ENCODE measurements at places on chromosomes 3 and 15.

DNA sequence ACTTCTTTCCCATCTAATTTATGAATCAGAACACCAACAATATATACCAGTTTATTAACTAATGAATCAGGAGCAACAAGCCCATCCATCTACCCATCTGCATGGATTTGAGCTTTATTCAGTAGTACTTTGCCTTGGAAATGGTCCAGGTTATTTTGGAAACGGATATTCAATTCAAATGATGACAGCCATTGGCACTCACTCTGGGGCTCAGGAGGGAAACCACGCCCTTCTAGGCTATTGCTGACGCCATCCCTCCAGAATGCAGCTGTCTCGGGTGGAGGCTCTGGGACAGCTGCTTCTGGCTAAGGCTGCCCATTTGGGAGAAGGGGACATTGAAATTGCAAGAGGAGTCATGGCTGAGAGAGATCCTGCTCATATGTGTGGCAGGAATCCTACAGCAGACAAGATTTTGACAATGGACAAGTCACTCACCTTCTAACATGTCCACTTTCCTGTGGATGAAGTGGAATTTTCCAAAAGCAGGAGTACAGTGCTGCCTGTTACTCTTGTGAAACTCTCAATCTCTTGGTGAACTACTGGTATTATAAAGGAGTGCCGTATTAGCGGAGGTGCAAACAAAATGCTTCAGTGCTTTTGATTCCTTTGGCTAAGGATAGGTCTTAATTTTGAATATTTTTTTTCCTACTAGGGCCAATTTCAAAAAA, 29.3 kb upstream of the TRAK1 start:
- DNase-seq: no peak

DNA sequence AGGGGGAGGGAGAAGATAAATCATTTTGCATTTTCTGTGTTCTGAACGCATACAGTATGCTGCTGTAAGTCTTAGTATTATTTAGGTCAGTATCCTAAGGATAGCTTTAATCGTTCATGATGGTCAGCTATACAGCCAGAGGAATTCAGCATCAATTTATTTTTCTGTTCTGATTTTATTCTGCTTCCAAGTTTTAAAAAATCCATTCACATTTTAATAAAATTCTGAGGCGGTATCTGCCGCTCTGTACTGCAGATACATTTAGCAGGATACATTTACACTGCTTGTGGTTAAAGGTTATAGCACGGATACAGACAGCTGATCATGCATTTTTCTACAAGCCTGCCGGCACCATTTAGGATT, 17.8 kb downstream of the ZBTB38 start:
- no peak for DNase-seq

GRCh38 chr3:53850895-53851294, 4.5 kb downstream of the IL17RB start:
- no peak for DNase-seq

DNA sequence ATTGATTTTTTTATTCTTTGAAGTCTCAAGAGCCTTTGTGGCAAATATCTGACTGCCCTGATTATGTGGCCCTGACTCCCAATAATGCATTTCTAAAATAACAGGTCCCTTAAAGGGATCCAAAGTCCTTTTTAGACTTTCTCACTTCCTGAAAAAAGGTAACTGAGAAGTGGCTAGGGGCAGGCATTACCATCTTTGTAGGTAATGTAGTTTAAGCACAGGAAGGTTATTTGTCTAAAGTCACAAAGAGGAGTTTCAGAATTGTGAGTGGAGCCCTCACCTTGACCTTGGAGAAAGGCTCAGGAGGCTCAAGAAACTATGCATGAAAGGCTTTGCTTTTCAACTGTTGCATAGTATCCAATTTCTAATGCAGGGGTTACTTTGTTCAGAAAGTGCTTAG, 142.9 kb upstream of the MRPL3 start:
- no peak for DNase-seq

- no peak for DNase-seq
These were observed 2.8 kb upstream of the DNAH1 start for GRCh38 chr3:52313188-52313773.

GRCh38 chr15:59434481-59434880, 3.5 kb upstream of the FAM81A start:
- DNase-seq: no peak
